ENCODE measurements at places on chromosomes 1 and 21.

DNA sequence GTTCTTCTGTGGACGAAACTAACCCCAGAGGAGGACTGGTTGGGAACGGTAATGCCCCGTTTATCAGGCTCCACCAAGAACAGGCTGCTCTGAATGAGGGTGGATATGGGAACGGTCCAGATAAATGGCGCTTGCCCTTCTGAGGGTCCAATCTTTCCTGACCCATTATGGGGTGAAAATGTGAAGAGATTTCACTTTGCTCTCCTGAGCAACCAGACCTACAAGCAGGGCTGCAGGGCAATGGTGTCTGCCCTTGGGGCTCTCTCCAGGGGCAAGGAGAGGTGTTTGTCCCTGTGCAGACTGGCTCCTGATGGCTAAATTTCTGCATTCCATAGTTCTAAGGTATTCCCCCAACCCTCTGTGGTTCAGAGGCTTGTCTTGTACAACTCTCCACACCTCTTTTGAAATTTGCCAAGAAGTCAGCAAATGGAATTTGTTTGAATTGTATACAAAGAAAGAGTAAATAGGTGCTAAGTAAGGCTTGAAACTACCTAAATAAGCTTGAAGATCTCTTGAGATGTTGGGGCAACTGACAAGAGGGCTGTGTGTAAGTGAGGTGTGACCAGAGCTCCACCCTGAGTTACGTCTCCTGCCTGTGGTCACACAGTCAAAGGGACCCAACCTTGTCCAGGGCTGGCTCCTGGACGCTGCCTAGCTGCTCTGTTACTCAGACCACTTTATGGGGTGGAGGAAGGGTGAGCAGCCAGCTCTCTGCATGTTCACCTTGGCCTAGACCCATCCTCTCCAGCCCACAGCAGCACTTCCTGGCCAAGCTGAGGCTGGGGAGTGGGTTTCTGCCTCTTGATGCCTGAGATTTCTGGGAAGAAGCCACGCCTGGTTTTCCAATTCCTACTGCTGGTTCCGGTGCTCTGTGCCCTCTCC lies 24.8 kb downstream of the SLC2A1 start:
- no peak overlapping the region for H3K4me3 ChIP-seq
- H3K4me1 ChIP-seq, result peaks cover 44% of the 10 kb centered on the region
- no peaks in the 10 kb centered on the region for H3K36me3 ChIP-seq
- H3K27me3 ChIP-seq, result no peaks in the 10 kb centered on the region
- DNase-seq, result no peak

DNA sequence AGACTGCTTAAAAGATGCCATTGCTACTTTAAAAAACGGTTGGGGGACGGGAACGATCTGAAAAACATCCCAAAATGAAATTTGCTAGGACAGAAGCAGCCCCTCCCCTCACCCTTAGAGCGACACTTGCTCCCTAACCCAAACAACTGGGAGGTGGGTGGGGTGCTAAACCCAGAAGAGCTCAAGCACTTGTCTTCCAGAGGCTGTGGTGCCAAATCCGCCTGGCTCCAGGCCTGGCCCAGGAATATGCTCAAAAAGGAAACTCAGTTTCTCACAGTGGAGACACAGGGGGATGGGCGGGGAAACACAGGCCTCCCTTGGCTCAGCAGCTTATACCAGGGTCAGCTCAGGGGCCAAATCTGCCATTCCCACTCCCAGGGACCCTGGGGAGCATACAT lies 644 bp upstream of the PBXIP1 start:
- peak overlapping the region; percentile 71 for H3K4me3 ChIP-seq
- H3K4me1 ChIP-seq, result peaks cover 28% of the 10 kb centered on the region
- no peak for DNase-seq
- H3K36me3 ChIP-seq, result 0 out of 2 replicates have a peak, but pooled peaks cover 3% of the 10 kb centered on the region

- no peaks in the 10 kb centered on the region for H3K27me3 ChIP-seq
- H3K27ac ChIP-seq, result no peak overlapping the region
- no peak for DNase-seq
Observed at GRCh38 chr1:237232501-237232900, 190.5 kb downstream of the RYR2 start.

GRCh38 chr1:103459346-103459745 lies 66.2 kb upstream of the RNPC3 start:
- H3K4me3 ChIP-seq, result no peak overlapping the region
- no peak for DNase-seq
- H3K4me1 ChIP-seq, result no peaks in the 10 kb centered on the region
- no peak overlapping the region for H3K27ac ChIP-seq
- no peaks in the 10 kb centered on the region for H3K27me3 ChIP-seq

GRCh38 chr1:115266729-115267421 lies 71.2 kb downstream of the NGF start:
- H3K27ac ChIP-seq, result no peak overlapping the region
- no peaks in the 10 kb centered on the region for H3K4me1 ChIP-seq
- no peak for DNase-seq
- H3K4me3 ChIP-seq, result no peak overlapping the region

DNA sequence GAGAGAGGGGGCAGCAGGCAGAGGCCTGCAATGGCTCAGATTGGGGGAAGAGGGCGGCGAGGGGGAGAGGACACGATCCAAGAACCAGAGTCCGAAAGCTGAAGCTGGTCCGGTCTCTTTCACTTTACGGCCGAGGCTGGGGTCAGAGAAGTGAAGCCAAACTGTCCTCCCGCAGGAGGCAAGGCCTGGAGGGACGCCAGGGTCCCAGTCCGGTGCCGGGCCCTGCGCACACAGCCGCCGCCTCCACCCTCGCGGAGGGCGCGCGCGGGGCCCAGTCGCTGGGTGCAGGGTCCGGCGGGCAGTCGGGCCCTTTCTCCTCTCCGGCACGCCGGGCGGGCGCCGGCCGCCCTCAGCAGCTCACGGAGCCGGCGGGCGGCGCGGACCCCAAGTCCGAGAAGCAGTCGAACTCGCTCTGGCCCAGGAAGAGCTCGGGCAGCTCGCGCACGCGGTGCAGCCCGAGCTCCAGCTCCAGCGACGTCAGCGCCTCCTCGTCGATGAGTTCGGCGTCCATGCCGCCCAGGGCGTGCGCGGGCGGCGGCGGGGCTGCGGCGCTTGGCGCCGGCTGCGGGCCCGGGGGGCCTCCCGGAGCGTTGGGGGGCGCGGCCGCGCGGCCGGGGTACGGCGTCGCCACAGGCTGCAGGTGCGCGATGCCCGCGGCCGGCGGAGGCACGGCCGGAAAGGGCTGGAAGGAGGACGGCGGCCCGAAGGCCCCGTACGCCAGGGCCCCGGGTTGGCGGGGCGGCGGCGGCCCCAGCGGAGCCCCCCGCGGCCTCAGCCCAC lies 749 bp downstream of the CITED4 start:
- no peaks in the 10 kb centered on the region for H3K36me3 ChIP-seq
- DNase-seq, result no peak
- H3K27ac ChIP-seq, result no peak overlapping the region
- H3K27me3 ChIP-seq, result peaks cover 13% of the 10 kb centered on the region

- no peaks in the 10 kb centered on the region for H3K36me3 ChIP-seq
- DNase-seq, result no peak
- H3K27me3 ChIP-seq, result no peaks in the 10 kb centered on the region
- H3K4me1 ChIP-seq, result no peaks in the 10 kb centered on the region
- H3K27ac ChIP-seq, result no peak overlapping the region
Observed at GRCh38 chr1:197948926-197949899, 32.0 kb downstream of the LHX9 start.

DNA sequence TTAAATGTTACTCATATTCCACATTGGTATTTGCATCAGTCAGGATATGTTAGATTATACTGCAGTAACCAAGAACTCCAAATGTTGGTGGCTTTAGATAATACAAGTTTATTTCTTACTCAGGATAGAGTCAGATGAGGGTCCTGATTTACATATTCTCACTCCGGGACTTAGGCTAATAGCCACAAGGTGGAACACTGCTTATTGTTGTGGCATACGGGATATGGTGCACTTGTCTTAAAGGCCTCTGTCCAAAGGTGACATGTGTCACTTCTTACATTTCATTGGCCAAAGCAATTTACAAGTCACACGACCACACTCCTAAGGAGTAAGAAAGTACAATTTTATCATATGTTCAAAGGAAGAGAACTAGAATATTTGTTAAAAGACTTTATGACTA lies 28.5 kb upstream of the ACADM start:
- no peaks in the 10 kb centered on the region for H3K36me3 ChIP-seq
- no peaks in the 10 kb centered on the region for H3K27me3 ChIP-seq
- H3K4me1 ChIP-seq, result no peaks in the 10 kb centered on the region
- DNase-seq, result no peak

DNA sequence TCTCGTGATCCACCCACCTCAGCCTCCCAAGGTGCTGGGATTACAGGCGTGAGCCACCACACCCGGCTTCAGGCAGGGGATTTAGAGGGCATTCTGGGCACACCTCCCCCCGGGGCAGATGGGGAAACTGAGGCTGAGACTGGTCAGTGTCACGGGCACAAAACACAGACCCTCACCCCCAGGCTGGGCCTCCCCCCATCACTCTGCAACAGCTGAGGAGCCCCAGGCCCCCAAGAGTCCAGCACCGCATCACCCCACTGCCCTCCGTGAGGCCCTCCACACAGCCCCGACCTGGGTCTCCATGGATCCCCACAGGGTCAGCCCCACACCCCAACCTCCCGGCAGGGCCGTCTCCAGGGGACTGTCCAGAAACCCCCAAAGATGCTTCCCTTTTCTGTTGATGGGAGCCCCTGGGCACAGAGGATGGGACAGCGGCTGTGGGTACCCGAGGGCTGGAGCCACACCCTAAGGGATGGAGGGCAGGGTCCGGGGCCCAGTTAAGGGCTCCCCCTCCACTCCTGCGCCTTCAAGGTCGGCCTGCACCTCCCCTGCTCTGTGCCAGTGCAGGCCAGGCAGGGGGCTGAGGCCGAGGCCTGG lies 11.0 kb downstream of the TNFRSF14 start:
- H3K27me3 ChIP-seq, result peaks cover 48% of the 10 kb centered on the region
- no peaks in the 10 kb centered on the region for H3K4me1 ChIP-seq
- no peaks in the 10 kb centered on the region for H3K36me3 ChIP-seq
- no peak overlapping the region for H3K27ac ChIP-seq

- H3K36me3 ChIP-seq, result no peaks in the 10 kb centered on the region
- no peaks in the 10 kb centered on the region for H3K27me3 ChIP-seq
- peak; percentile 37 for DNase-seq
- no peak overlapping the region for H3K27ac ChIP-seq
- H3K4me3 ChIP-seq, result no peak overlapping the region
Observed at GRCh38 chr1:242813490-242814091, 289.1 kb upstream of the PLD5 start.

GRCh38 chr1:169853341-169853740 lies 40.4 kb downstream of the SCYL3 start:
- H3K4me3 ChIP-seq, result no peak overlapping the region
- H3K27me3 ChIP-seq, result no peaks in the 10 kb centered on the region
- no peak overlapping the region for H3K27ac ChIP-seq
- H3K4me1 ChIP-seq, result 0 out of 2 replicates have a peak, but pooled peaks cover 4% of the 10 kb centered on the region

GRCh38 chr1:94332952-94333351 lies 85.2 kb upstream of the ABCD3 start:
- DNase-seq, result no peak
- H3K36me3 ChIP-seq, result no peaks in the 10 kb centered on the region
- H3K4me3 ChIP-seq, result no peak overlapping the region
- H3K4me1 ChIP-seq, result no peaks in the 10 kb centered on the region
- no peaks in the 10 kb centered on the region for H3K27me3 ChIP-seq

DNA sequence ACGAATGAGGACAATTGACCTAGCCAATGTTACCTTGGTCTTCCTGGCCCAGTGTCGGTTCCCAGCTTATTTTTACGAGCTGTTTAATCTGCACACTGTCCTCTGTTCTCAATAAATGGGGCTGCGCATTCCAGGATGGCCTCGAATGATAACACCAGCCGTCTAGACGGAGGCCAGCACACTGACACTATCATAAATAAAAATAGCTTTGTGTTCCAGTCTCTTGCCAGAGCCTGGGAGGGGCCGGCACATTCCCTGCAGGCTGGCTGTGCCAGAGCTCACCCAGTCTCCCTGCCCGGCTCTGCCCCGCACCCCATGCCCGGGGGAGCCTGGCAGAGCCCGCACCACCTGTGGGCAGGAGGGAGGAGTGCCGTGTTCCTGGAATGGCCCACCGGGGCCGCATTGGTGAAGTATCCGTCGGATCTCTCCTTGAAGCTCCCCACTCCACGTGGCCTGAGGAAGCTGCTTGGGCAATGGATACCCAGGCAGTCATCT lies 92.1 kb downstream of the SPSB1 start:
- no peak overlapping the region for H3K27ac ChIP-seq
- H3K36me3 ChIP-seq, result no peaks in the 10 kb centered on the region
- peaks cover 22% of the 10 kb centered on the region for H3K27me3 ChIP-seq
- H3K4me1 ChIP-seq, result no peaks in the 10 kb centered on the region
- no peak overlapping the region for H3K4me3 ChIP-seq
- DNase-seq, result no peak

- no peak overlapping the region for H3K4me3 ChIP-seq
- no peaks in the 10 kb centered on the region for H3K36me3 ChIP-seq
- no peak overlapping the region for H3K27ac ChIP-seq
- peaks cover 17% of the 10 kb centered on the region for H3K4me1 ChIP-seq
- peak; percentile 53 for DNase-seq
Observed at GRCh38 chr21:18449605-18450550, 46.3 kb upstream of the TMPRSS15 start.

GRCh38 chr1:108845446-108845845 lies 11.4 kb downstream of the AKNAD1 start:
- no peaks in the 10 kb centered on the region for H3K27me3 ChIP-seq
- no peaks in the 10 kb centered on the region for H3K36me3 ChIP-seq
- no peak for DNase-seq
- H3K4me1 ChIP-seq, result no peaks in the 10 kb centered on the region

DNA sequence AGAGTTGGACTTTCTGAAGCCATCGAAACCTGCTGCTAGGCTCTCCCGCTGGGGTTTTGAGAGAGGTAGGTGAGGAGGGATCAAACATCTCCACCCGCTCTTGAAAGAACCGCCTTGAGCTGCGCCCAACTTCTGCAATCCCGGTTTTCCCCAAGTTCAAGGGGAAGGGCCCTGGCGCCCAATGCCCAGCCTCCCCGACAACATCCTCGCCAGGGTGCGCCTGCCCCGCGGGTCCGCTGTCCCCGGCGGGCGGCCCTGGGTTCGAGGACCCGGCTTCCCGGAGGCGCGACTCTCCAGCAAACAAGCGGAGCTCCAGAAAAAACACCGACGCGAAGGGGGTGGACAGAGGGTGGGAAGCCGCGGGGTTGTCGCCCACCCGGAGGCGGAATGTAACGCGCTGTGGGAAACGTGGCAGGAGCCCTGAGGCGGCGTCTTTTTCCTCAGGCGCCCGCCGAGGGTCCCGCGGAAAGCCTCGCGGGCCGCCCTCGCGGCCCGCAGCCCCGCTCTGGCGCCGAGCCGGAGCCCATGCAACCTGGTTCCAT lies 607 bp downstream of the BTG3 start:
- H3K4me1 ChIP-seq, result peaks cover 6% of the 10 kb centered on the region
- DNase-seq, result peak; percentile 33
- H3K27ac ChIP-seq, result peak overlapping the region; percentile 66
- H3K27me3 ChIP-seq, result no peaks in the 10 kb centered on the region

GRCh38 chr1:110601332-110601731 lies 4.8 kb downstream of the KCNA2 start:
- no peak overlapping the region for H3K27ac ChIP-seq
- H3K4me3 ChIP-seq, result no peak overlapping the region
- no peaks in the 10 kb centered on the region for H3K27me3 ChIP-seq
- H3K4me1 ChIP-seq, result no peaks in the 10 kb centered on the region
- no peaks in the 10 kb centered on the region for H3K36me3 ChIP-seq
- no peak for DNase-seq

- H3K27ac ChIP-seq, result no peak overlapping the region
- H3K4me3 ChIP-seq, result no peak overlapping the region
- H3K27me3 ChIP-seq, result no peaks in the 10 kb centered on the region
- H3K4me1 ChIP-seq, result no peaks in the 10 kb centered on the region
- H3K36me3 ChIP-seq, result no peaks in the 10 kb centered on the region
Observed at GRCh38 chr1:43319766-43320165, 17.9 kb upstream of the MPL start.
